Suppressor macrophage treated with lipopolysaccharide for 1 hour (primary cell): ENCODE measurements at places on chromosomes 12 and 14.
A peak's percentile ranks its signal among the peaks of the same experiment; 100 is the strongest.

DNA sequence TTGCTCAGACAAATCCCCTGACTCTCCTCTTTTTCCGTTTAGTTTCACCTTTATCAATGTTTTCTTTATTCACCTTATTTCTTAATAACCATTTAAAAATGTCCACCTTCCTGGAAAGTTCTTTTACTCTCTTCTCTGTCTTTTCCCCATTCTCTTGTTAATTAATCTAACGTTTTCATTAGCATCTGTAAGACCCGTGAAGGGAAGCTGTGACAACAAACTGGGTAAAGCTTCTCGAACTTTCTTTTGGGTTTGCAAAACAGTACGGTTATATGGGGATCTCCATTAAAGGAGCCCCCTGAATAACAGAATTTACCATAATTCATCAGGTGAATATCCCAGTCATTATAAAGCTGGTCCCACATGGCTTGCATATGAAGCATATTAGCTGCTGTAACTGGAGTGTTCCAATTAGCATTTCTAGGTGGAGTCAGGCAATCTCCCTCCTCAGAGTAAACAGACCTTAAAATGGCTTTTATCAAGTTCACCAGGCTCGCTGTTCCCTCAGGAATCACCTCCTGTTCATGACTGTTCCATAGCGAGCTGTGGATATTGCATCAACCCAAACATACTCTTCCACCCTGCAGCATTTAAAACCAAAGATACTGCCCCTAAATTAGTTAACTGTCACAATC is 42.4 kb downstream of the TMEM30B start:
- no peak for DNase-seq

- DNase-seq = no peak
Observed at GRCh38 chr14:105767315-105767714, 240.9 kb downstream of the TMEM121 start.

DNA sequence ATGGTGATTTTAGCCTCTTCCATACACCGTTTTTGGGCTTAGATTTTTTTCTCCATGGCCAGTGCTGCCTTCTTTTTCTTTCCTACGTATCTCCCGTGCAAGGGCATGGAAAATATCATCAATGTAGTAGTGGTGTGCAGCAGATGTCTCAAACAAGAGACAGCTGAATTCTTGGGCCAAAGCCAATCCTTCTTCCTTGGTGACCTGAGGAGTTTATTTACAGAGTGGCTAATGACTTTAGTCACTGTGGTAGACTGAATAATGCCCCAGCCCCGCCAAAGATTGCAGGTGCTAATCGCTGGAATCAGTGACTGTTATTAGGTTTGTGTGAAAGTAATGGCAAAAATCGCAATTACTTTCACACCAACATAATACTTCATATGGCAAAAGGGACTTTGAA is 235.5 kb upstream of the NOS1 start:
- no peak for DNase-seq

DNA sequence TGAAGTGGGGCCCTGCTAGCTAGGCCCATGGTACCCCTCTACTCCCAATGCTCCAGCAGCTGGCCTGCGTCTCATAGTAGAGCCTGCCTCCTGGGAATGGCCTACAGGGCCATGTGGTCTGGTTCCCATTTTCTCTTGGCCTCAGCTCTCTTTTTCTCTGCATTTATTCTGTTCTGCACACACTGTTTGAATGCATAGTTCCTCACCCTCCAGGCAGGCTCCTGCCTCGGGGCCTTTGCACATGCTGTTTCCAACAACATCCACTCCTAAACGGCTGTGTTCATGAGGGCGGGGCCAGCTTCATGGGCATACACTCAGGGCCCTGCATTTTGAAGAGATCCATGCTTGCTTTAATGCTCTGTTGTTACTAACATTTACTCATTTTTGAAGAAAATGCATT is 204.0 kb downstream of the ADGRD1 start:
- no peak for DNase-seq

- DNase-seq = no peak
Observed at GRCh38 chr14:92931681-92932447, 8.9 kb downstream of the CHGA start.

DNA sequence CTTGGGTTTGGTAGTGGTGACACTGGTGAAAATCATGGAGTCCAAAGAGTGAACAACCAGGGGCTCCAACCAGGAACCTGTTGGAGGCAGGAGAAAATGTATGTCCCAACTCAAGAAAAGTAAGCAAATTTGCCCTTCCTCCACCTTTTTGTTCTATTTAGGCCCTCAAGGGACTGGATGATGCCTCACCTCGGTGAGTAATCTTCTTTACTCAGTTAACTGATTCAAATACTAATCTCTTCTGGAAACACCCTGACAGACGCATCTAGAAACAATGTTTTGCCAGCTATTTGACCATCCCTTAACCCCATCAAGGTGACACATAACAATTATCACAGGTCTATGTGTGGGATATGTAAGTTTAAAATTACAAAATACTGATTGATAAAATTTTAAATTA is 272.4 kb upstream of the FOXG1 start:
- no peak for DNase-seq

DNA sequence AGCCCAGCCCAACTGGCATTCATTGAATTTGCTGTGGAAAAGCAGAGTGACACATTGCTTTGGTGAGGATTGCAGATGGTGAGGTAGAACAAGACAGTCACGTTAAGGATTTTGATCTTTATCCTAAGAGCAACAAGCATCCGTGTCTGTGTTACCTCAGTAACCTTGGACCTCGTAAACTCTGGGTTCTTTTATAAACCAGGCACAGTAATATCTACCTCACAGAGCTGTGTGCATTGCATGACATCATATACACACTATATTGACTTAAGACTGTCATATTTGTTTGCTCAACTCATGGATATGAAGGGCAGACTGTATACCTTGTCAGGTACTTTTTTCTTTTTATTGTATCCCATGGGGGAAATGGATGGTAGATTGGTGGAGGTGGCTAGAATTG is 156.2 kb downstream of the ETV6 start:
- DNase-seq = no peak

DNA sequence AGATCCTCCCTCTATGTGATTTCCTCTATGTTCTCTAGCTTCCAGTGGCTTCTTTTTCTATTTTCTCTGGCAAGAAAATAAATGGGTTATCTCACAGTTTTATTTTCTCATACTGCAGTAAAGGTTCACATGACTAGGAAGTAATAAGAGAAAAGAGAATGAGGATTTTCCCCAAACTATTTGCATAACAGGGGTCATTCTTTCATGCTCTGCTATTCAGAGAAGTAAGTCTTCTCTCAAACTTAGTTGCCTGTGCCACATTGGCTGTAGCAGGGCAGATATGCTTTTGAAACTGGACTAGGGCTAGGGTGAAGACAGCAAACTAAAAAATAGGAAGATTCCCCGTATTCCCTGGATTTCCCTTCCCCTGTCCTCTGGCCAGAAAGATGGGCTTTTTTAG is 57.4 kb downstream of the ACSM4 start:
- DNase-seq = no peak

- no peak for DNase-seq
Observed at GRCh38 chr14:66758031-66758613, 250.2 kb downstream of the GPHN start.

DNA sequence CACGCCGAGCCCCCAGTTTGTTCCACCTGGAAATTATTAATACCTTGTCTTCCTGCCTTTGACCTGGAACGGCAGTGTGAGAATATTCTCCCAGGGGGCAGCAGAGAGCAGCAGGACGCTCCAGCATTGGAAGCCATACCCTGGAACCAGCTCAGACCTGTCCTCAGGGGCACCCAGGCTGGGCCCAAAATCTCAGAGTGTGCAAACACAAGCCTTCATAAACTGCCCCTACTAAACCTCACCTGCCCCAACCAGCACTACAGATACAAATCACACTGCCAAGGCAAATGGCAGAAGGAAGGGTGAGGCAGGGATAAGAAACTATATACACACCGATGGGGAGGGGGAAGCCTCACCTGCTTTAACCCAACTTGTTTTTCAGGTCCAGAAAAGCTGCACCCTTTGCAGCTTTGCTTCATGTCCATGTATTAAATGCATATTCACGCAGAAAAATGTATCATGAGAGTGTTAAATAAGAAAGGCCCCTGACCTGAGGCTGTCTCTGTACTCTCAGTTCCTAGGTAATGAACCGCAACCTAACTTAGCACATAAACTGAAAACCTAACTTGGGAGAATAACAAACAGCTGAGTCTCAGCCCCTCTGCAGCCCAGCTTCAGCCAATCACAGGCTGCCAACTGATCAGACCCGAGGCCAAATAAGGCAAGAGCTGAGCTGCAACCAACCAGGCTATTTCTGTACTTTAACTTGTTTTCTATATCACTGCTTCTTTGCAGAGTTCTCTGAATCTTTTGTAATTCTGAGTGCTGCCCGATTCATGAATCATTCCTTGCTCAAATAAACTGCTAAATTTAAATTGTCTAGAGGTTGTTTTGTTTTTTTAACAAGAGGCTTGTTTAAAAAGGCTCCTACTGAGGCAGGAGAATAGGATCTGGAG is 130.1 kb downstream of the SPTSSA start:
- DNase-seq = peak; percentile 58

DNA sequence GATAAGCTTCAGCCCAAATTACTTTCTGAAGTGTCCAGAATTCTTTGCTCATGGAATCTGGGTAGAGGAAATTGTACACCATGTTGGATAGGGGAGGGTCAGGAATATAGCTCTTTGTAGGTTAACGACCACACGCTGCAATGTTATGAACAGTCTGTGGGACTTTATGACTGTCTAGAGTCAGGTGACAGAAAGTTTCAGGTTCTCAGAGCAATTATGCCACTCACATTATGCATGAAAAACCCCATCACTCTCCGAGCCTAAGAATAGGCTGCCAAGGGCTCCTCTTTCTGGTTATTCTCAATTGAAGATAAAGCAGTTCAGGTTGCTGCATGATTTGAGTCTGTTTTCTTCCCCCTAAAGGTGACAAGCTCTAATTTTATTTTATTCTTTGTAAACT is 430.9 kb downstream of the ATP23 start:
- DNase-seq = no peak

DNA sequence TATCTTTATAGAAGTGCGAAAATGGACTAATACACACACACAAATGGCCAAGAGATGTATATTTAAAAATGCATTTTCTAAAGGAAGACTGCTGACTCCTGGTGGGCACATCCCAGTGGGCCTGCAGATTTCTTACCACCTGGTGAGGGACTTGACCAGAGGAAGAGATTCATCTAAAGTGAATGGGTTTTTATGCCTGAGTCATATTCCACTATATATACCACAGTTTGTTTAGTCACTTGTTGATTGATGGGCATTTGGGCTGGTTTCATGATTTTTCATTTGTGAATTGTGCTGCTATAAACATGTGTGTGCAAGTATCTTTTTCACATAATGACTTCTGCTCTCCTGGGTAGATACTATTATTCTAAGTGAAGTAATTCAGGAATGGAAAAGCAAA is 277.3 kb downstream of the SLC16A7 start:
- DNase-seq = no peak

GRCh38 chr12:43898474-43898873 is 62.6 kb downstream of the TMEM117 start:
- DNase-seq = no peak

GRCh38 chr14:89926694-89927093 is 27.8 kb downstream of the EFCAB11 start:
- no peak for DNase-seq

DNA sequence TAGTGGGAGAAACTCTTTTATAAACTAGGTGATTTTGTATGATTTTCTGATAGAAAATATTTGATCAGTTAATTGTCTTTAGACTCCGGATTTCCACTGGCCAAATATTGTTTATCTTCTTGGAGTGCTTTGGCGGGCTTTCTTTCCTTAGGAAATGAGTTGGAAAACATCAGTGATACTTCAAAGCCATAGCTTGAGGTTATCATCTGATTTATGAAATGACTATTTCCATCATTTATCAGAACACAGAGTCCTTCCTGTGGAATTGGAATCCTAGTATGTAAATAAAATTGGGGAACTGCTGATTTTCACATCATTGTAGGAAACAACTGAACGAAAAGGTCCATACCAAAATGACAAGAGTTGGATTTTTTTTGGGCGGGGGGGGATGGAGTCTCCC is 186.0 kb upstream of the DCN start:
- no peak for DNase-seq

- no peak for DNase-seq
Observed at GRCh38 chr14:26811756-26812305, 214.0 kb upstream of the NOVA1 start.

DNA sequence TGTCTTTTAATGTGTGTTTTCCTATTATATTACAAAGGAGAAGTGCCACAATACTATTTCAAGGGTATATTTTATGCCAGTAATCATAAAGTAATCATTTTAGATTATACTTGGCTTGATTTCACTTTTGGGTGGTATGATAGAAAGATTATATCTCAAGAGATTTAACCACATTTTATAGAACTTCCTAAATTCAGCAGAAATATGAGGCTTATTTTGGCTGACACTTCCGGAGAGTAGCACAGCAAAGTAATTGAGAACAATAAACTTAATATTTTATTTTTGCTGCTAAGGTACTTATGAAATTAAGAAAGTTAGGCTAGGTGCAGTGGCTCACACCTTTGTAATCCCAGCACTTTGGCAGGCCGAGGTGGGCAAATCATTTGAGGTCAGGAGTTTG is 319.1 kb downstream of the NPAS3 start:
- DNase-seq = no peak
